ENCODE measurements at places on chromosomes 5 and 9. TPM values are rescaled to one million over a fixed set of nuclear protein-coding genes. Genes with fewer than 3 reads are reported as not detected.

GRCh38 chr9:80059979-80060378 lies 488.2 kb downstream of the TLE4 start:
- H3K27me3 ChIP-seq = no peaks in the 10 kb centered on the region
- H3K4me3 ChIP-seq = no peak overlapping the region
- H3K36me3 ChIP-seq = no peaks in the 10 kb centered on the region
- no peak for DNase-seq

DNA sequence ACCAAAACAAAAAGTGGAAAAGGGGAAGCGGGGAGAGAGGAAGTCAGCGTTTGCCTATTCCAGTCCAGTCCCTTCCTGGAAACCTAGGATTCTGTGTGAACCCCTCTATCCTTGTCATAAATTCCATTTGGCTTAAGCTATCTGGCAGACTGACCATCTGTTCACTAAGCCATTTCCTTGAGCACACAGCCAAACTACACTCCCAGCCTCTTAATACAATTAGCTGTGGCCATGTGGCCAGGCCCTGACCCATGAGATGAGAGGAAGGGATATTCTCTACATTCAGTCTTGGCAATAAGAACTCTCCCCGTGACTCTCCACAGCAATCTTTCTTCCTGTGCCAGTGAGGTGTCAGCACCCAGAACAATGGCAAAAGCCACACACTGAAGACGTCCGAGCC lies 424.8 kb downstream of the TLE1 start:
- H3K4me1 ChIP-seq = no peaks in the 10 kb centered on the region
- no peaks in the 10 kb centered on the region for H3K27me3 ChIP-seq

- no peak overlapping the region for H3K4me3 ChIP-seq
- H3K4me1 ChIP-seq = peaks cover 14% of the 10 kb centered on the region
- no peak overlapping the region for H3K27ac ChIP-seq
- no peaks in the 10 kb centered on the region for H3K27me3 ChIP-seq
Measured at GRCh38 chr5:139147483-139148087, 50.6 kb downstream of the SIL1 start.

DNA sequence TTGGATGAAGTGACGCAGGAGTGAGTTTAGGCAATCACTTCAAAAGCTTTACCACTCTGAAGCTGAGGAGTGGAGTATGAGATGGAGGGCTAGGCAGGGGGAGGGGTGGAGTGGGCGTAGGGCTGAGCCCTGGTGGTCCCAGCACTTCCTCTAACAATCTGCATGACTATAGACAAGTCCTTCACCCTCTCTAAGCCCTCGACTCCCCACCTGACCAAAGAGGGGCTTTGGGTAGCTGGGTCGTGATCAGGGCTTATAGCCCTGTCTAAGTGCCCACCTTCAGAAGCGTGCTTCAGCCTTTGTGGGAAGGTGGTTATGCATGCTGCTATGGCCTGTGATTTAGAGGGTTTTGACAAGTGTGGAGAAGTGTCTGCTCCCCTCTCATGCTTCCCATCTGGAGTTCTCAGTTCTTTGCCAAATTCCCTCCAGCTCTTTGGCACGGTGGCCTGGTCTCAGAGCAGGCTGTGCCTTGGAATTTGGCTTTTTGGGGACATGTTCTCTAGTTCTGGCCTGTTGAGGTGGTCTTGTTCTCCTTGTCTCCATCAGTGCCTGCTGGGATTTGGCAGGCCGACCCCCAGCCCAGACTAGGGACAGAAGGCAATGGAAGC lies 53.0 kb downstream of the ACTBL2 start:
- no peaks in the 10 kb centered on the region for H3K36me3 ChIP-seq
- H3K4me1 ChIP-seq = peaks cover 4% of the 10 kb centered on the region
- peak; percentile 63 for DNase-seq
- H3K27me3 ChIP-seq = no peaks in the 10 kb centered on the region
- H3K27ac ChIP-seq = no peak overlapping the region

DNA sequence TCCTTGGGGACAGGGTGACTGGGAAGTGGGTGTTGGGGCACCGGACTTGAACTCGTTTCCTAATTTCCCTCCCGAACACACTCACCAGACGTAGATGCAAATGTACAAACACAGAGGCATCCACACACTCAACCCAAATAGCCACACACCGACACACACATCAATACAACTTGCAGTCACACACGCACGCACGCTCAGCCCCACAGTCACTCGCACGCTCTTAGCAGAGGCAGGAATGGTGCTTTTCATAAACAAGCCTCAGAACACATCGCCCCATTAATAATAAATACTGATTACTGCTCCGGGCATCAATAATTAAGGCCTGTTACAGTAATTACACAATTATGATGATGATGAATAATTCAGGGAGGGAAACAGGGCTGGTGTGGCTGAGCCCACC lies 5.7 kb downstream of the BARHL1 start:
- peaks cover 86% of the 10 kb centered on the region for H3K27me3 ChIP-seq
- H3K27ac ChIP-seq = no peak overlapping the region
- DNase-seq = no peak
- H3K4me3 ChIP-seq = no peak overlapping the region
- no peaks in the 10 kb centered on the region for H3K36me3 ChIP-seq
- H3K4me1 ChIP-seq = no peaks in the 10 kb centered on the region

DNA sequence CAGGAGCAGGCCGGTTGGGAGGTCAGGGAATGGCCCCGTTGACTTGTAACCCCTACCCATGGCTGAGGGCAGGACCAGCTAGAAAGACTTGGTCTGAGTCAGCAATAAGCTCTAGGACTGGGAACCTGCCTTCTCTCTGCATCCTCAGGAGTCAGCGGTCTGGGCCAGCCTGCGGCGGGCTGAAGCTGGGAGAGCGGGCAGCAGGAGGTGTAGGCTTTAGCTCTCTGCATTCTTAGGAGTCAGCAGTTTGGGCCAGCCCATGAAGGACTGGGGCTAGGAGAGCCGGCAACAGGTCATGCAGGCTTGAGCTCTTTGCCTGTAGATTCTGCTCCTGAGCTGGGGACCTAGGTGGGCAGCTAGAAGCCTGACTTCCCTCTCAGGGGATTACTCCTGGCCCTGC lies 6.4 kb upstream of the SMIM32 start:
- H3K4me1 ChIP-seq = peaks cover 7% of the 10 kb centered on the region
- no peak for DNase-seq

- no peaks in the 10 kb centered on the region for H3K36me3 ChIP-seq
- no peak for DNase-seq
Measured at GRCh38 chr5:133935667-133935940, 32.8 kb downstream of the C5orf15 start.

GRCh38 chr5:35269006-35269405 lies 38.7 kb upstream of the PRLR start:
- no peak overlapping the region for H3K4me3 ChIP-seq
- no peaks in the 10 kb centered on the region for H3K27me3 ChIP-seq
- H3K36me3 ChIP-seq = no peaks in the 10 kb centered on the region
- H3K27ac ChIP-seq = no peak overlapping the region
- no peak for DNase-seq

DNA sequence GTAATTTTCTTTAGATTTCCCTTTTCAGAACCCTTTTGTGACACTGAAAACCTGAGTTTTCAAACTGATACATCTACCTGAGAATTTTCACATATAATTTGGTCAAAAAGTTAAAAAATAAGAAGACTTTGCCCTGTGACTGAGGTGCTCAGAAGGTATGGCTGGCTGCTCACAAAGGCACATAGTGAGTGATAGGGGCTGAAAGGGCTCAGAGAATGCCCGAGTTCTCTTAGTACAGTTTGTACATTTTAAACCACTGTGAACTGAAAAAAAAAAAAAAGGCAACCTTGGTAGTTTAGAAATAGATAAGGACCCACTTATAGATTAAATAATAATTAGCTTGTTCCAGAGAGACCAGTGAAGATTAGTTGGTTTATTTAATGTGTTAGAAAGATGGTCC lies 18.1 kb upstream of the PSAT1 start:
- peaks cover 17% of the 10 kb centered on the region for H3K4me1 ChIP-seq
- no peak overlapping the region for H3K4me3 ChIP-seq
- H3K27me3 ChIP-seq = no peaks in the 10 kb centered on the region
- DNase-seq = no peak
- no peaks in the 10 kb centered on the region for H3K36me3 ChIP-seq

DNA sequence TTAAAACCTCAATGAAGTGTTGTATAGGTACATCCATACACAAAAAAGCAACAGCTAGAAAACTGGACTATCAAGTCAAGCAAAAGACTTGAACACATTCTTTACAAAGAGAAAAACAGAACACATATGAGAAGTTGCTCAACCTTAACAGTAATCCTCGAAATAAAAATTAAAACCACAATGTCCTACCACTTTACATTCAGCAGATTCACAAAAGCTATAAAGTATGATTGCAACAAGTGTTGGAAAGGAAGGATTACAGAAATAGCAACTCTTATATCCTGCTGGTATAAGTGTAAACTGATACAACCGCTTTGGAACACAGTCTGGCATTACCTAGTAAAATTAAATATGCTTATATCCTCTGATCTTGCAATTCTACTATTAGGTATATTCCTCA lies 28.5 kb upstream of the GOLGA1 start:
- peaks cover 11% of the 10 kb centered on the region for H3K36me3 ChIP-seq
- H3K27ac ChIP-seq = no peak overlapping the region

DNA sequence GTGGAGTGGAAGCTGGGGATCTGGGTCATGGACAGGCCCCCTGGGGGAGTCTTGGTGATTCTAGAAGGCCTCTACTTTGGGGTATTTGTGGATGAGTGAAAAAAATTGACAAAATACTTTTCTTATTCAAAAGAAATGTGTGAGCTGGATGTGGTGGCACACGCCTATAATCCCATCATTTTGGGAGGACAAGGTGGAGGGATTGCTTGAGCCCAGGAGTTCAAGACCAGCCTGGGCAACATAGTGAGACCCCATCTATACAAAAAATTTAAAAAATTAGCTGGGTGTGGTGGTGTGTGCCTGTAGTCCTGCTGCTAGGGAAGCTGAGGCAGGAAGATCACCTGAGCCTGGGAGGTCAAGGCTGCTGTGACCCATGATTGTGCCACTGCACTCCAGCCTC lies 6.6 kb upstream of the NCS1 start:
- no peaks in the 10 kb centered on the region for H3K4me1 ChIP-seq
- no peaks in the 10 kb centered on the region for H3K36me3 ChIP-seq
- H3K27me3 ChIP-seq = no peaks in the 10 kb centered on the region

GRCh38 chr5:77839691-77840090 lies 63.6 kb upstream of the TBCA start:
- no peak overlapping the region for H3K27ac ChIP-seq
- H3K27me3 ChIP-seq = no peaks in the 10 kb centered on the region
- no peak overlapping the region for H3K4me3 ChIP-seq

- no peak overlapping the region for H3K27ac ChIP-seq
- no peak for DNase-seq
- H3K4me1 ChIP-seq = peaks cover 5% of the 10 kb centered on the region
- H3K27me3 ChIP-seq = no peaks in the 10 kb centered on the region
- H3K4me3 ChIP-seq = no peak overlapping the region
Measured at GRCh38 chr5:122942164-122942914, 94.2 kb downstream of the PPIC start.

GRCh38 chr5:62488531-62488930 lies 76.0 kb downstream of the IPO11 start:
- no peaks in the 10 kb centered on the region for H3K4me1 ChIP-seq
- peaks cover 3% of the 10 kb centered on the region for H3K36me3 ChIP-seq
- no peak for DNase-seq
- H3K27ac ChIP-seq = no peak overlapping the region
- no peak overlapping the region for H3K4me3 ChIP-seq
- no peaks in the 10 kb centered on the region for H3K27me3 ChIP-seq

GRCh38 chr5:66513130-66513529 lies 83.1 kb upstream of the MAST4 start:
- no peak overlapping the region for H3K27ac ChIP-seq
- H3K27me3 ChIP-seq = no peaks in the 10 kb centered on the region
- H3K36me3 ChIP-seq = no peaks in the 10 kb centered on the region
- DNase-seq = no peak
- H3K4me3 ChIP-seq = no peak overlapping the region

DNA sequence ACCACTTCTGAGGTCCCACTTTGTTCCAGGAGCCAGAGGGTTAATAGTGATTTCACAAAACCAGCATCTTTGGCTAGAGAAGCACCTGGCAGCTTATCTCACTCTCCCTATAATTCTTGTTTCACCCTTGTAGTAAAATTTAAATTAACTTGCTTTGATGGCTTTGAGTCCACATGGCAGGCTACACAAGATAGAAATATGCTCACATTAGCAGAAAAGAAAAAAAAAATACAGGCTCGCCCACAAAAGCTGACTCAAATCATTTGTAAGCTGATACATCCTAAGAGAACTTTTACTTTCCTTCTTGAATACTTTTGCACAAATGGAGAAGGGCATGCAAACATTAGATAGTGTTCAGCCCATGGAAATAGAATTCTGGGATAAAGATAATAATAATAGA lies 36.2 kb downstream of the TNFSF15 start:
- no peaks in the 10 kb centered on the region for H3K36me3 ChIP-seq
- no peak overlapping the region for H3K27ac ChIP-seq
- no peaks in the 10 kb centered on the region for H3K27me3 ChIP-seq
- no peaks in the 10 kb centered on the region for H3K4me1 ChIP-seq

- H3K4me1 ChIP-seq = no peaks in the 10 kb centered on the region
- H3K4me3 ChIP-seq = no peak overlapping the region
- no peak for DNase-seq
- H3K27ac ChIP-seq = no peak overlapping the region
- H3K36me3 ChIP-seq = peaks cover 6% of the 10 kb centered on the region
Measured at GRCh38 chr9:4704129-4704528, 24.8 kb downstream of the CDC37L1 start.

DNA sequence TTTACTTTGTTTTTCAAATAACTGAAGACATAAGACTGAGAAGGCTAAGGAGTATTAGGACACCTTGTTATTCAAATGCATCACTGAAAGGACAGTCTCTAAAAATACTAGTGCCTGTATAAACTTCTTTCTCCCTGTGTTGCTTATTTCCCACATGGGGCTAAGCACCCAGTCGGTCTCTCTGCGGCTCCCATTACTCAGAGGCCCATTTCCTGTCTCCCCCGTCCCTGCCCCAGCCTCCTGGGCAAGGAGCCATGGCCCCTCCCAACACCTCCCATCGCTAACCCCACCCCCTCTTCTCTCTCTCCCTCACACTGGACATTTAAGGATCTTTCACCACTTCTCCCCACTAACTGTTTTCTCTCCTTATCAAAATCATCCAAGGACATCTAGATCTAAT lies 81.9 kb downstream of the EBF1 start:
- no peaks in the 10 kb centered on the region for H3K36me3 ChIP-seq
- H3K4me3 ChIP-seq = no peak overlapping the region
- peak; percentile 81 for DNase-seq
- no peak overlapping the region for H3K27ac ChIP-seq
- H3K27me3 ChIP-seq = peaks cover 12% of the 10 kb centered on the region
- peaks cover 13% of the 10 kb centered on the region for H3K4me1 ChIP-seq

- no peak for DNase-seq
- H3K27ac ChIP-seq = no peak overlapping the region
- no peaks in the 10 kb centered on the region for H3K27me3 ChIP-seq
- no peaks in the 10 kb centered on the region for H3K4me1 ChIP-seq
Measured at GRCh38 chr9:92829420-92829819, 48.4 kb downstream of the ZNF484 start.

GRCh38 chr5:145847499-145848497 lies 12.7 kb upstream of the PRELID2 start:
- H3K4me3 ChIP-seq = no peak overlapping the region
- DNase-seq = no peak
- H3K36me3 ChIP-seq = no peaks in the 10 kb centered on the region
- no peaks in the 10 kb centered on the region for H3K4me1 ChIP-seq
- no peak overlapping the region for H3K27ac ChIP-seq

- H3K27me3 ChIP-seq = no peaks in the 10 kb centered on the region
- H3K36me3 ChIP-seq = no peaks in the 10 kb centered on the region
- no peak overlapping the region for H3K27ac ChIP-seq
- no peaks in the 10 kb centered on the region for H3K4me1 ChIP-seq
- no peak overlapping the region for H3K4me3 ChIP-seq
Measured at GRCh38 chr5:82603033-82603987, 325.2 kb upstream of the RPS23 start.

The OR1J2 gene
- not detected for total RNA-seq

The PCDHGB3 gene
- total RNA-seq = 3.2 TPM

The SLC23A1 gene
- total RNA-seq = 4.4 TPM

The SLC34A3 gene
- not detected for total RNA-seq

The FAM151B gene
- 6.5 TPM for total RNA-seq

The CTNNA1 gene
- total RNA-seq = 480 TPM

The GABBR2 gene
- 0.40 TPM for total RNA-seq

The TMEM174 gene
- total RNA-seq = not detected

The CSF2 gene
- 0.37 TPM for total RNA-seq
